H7 (cell line): ENCODE measurements at places on chromosomes 12 and 14. TPM values are rescaled to one million over a fixed set of nuclear protein-coding genes. Genes with fewer than 3 reads are reported as not detected.

DNA sequence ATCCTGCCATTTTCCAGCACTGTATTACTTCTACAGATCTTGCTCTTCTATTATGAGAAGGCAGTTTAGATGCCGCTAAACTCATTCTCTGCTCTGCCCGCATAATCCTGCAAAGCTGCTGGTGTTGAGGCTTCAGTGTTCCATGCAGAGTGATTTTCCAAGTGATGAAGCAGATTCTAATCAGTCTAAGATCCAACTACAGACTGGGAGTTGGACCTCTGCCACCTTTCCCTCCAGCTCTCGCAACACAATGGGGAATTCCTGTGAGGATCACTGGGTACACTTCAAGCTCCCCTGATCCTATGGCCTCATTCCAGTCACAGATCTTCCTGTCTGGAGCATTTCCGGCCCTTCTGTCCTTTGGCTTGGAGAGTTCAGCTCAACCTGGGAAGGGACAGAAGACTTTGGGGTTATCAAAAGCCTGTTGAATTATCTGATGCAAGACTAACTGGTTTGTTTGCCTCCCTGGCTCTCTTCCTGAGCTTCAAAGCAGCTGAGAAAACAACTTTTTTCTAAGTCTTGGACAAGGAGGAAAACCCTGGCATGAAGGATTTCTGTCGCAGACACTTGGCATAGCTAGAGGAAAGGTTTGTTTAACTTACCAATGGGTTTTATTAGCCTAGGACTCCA lies 333.9 kb downstream of the ZFP36L1 start:
- peak; percentile 25 for DNase-seq

DNA sequence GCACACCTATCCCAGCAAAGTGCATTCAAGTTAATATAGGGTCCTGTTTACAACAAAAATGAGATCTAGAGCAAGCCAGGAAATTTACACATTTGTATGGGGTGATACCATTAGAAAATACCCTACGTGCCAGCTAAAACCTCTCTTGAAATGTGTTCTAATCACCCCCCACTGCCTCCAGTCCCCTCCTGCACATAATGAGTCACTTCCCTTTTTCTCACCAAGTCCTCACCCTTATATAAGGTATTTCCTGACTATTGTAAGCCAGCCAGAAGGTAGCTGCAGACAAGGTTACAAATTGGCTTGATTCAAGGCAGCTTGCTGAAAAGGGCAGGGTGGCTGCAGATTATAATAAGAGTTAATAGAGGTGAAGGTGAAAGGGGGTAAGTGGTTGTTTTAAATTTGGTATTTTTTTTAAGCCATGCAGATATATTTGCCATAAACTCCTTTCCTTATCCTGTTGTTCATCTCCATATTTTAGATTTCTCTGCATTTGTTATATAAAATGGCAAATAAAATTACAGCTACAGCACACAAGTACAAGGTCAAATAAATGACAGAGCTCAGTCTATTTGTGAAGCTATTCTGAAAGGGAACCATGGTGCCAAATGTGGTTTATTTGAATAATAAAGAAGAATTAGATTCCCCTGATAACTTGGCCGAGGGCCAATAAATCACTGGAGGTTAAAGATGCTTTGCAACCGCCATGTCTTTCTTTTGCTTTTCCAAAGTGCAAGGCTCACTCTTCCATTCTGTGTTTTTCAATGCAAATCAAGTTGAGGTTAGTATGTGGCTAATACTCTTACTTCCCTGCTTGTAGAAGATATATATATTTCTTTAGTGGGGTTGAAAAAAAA lies 385.9 kb downstream of the EGLN3 start:
- DNase-seq, result peak; percentile 9

GRCh38 chr14:103736546-103737431 lies 21.2 kb downstream of the ZFYVE21 start:
- peak; percentile 27 for DNase-seq

DNA sequence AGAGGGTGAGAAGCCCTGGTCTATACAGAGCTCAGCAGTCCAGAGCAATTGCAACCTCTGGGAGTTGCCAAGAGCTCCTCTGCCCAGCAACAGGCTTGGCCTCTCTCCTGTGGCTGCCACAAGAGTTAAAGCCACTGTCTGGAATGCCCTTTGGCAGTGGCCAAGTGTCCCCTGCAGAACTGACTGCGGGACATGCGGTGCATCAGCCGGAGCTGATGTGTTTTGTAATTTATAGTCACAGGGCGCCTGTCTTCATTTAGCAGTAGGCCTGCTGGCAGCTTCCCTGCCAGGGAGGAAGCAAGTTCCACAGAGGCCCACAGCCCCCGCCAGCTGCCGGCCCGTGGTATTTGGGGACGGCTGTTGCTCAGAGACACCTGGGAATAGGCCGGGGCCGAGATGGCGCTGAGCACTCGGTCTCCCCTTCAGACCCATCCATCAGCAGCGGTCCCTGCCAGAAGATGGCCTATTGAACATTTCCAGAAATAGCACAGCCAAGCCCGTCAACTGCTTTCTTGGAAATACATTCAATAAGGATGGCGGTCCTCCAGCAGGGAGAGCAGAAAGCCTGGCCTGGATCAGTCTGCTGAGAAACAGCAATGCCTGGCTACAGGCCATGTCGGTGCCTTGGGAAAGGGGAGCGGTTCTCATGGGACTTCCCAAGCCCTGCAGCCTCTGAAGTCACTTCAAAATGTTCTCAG lies 217.4 kb downstream of the CRADD start:
- DNase-seq, result no peak

DNA sequence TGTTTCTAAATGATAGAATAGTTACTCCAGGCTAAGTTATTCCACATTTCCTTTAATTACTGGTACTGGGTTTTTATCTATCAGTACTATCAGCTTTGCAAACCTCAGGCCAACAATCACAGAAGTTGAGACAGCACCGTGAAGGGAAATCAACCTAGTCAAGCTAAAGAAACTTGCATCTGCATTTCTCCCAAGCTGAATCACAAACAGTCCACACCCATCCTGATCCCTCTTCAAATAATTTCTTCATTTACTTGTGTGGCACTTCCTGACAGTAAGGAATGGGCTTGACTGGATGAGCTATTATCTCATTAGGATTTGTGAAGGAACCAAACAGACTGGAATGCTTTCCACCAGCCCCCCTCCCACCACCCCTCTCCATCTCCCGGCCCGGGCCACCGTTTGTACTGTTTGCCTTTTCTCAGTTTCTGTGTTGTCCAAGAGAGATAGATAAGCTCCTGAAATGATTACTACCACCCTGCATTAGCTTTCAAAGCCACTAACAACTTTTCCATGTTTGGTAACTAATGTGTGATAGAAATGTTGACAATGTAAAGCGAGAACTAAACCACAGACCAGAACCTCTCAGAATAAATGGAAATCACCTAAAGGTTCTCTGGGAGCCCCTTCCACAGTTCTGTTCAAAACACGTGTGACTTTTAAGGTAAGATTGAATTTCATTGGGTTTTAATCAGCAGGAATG lies 236.3 kb downstream of the SLC25A21 start:
- no peak for DNase-seq

- DNase-seq, result no peak
Measured at GRCh38 chr14:72699443-72699842, 194.5 kb downstream of the DPF3 start.

DNA sequence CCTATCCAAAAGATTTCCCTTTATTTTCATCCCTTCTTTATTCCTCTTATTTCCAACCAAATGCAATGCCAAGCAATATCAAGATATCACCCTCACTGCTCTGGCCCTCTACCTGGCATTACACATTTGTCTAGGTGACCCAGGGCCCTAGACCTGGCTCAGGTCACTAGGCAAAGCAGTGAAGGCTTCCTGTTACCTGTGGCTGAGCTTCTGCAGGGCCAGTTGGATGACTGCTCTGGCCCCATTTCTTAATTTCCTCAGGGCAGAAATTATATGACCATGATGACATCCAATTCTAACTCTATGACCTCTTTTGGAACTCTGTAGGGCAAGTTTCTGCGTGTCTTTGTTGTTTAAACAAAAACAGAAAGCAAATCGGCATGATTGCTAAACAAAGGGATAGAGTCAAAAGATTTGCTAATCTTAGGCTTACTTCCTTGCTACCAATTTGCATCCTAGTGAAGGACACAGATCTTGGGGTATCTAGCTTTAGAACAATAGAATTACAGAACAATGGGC lies 7.4 kb upstream of the CCDC198 start:
- no peak for DNase-seq

GRCh38 chr12:50017641-50018040 lies 7.7 kb downstream of the RACGAP1 start:
- DNase-seq, result no peak

DNA sequence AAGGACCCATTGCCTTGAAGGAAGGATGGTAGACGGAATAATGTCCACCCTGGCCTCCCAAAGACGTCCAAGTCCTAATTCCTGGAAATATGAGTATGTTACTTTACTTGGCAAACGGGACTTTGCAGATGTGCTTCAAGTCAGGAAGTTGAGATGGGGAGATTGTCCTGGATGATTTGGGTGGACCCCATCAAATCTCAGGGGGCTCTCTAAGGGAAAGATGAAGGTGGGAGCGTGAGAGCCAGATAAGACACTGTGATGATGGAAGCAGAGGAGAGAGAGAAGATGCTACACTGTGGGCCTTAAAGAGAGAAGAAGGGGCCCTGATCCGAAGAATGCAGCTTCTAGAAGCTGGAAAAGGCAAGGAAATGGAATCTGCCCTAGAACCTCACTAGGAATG lies 29.6 kb upstream of the LTA4H start:
- DNase-seq, result no peak

- DNase-seq, result peak; percentile 69
Measured at GRCh38 chr14:20857630-20858261, 33.4 kb upstream of the RNASE3 start.

DNA sequence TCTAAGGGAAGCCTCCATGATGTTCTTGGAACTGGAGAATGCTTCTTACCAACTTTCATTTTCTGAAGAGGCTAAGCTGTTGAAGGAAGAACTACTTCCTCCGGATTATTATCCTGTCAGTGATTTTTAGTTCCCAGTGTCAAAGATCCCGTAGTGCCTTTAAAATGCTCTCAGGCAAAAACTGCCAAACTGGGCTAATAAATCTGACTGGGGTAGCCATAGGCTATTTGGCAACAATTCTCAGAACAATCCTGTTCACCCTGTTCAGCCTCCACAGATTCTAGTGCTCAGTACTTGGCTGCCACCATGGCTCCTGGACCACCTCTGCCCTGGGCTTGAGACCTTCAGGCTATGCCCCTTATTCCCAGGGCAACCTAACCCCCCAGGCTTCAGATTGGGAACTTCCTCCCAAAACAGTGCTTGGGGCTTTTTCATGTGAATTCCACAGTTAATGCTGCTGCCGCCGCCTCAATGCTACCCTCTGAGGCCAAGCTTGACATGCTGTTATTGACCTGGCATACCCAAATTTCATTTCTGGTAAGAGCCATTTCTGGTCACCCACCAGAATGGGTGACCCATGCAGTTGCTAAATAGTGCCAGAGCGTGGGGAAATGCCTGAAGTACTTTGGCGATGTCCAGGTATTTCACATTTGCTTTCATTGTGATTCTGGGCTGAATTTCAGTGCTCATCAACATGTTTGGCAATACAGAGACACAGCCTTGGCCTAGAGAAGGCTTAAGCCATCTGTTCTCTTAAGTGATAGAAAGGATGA lies 110.0 kb upstream of the ARHGAP5 start:
- DNase-seq, result no peak

KRT83 gene
- 0.10 TPM in 1 of 2 replicates, not detected in the other for total RNA-seq

TAMALIN gene
- 2.2 and 3.6 TPM in 2 replicates for total RNA-seq

TROAP gene
- 46.1 and 48.0 TPM in 2 replicates for total RNA-seq

ENDOU gene
- not detected in 2 replicates for total RNA-seq

SPTB gene
- total RNA-seq, result 0.17 and 0.22 TPM in 2 replicates

BLTP3B gene
- total RNA-seq, result 36.4 and 40.4 TPM in 2 replicates

NANOG gene
- 147 and 178 TPM in 2 replicates for total RNA-seq

ZCRB1 gene
- total RNA-seq, result 21.5 and 36.9 TPM in 2 replicates
